Stimulated activated CD8-positive, alpha-beta memory T cell treated with anti-CD3 and anti-CD28 coated beads, Interleukin-15, amount 100 ng/mL, for 1 hour (primary cell): ENCODE measurements at places on chromosomes 6 and 20.

GRCh38 chr6:149988550-149989346, 25.0 kb downstream of the ULBP1 start:
- no peak for DNase-seq

- DNase-seq, result no peak
Observed at GRCh38 chr6:44257025-44257752, at the start of gene SLC35B2. Gene SLC35B2, minus strand, starts transcription at chr6:44257528. Its CDS starts 118 bp downstream, at chr6:44257410.

- DNase-seq, result peak; percentile 5
Observed at GRCh38 chr20:54668271-54669039, 193.1 kb downstream of the DOK5 start.

DNA sequence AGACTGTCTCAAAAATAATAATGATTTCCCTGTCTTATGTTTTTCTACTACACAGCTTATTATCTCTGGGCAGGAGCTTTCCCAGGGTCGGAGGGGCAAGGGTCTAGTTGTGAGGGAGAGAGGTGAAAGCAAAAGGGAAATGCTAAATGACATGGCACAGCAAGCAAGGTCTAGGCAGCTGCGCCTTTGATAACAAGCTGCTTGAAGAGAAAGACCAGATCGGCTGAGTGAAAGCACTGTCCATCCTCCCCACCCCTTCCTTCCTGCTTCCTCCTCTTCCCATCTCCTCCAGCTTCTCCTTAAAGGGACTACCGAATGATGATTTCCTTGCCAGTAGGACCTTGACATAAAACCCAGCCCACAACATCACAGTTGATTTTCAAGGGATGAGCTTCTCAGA, 158.1 kb upstream of the AKAP12 start:
- DNase-seq, result no peak

- no peak for DNase-seq
Observed at GRCh38 chr6:26311385-26312095, 53.5 kb upstream of the BTN3A2 start.

- no peak for DNase-seq
Observed at GRCh38 chr20:41278936-41279335, 38.6 kb downstream of the ZHX3 start.
